ENCODE measurements at places on chromosomes 11 and 22. TPM values are rescaled to one million over a fixed set of nuclear protein-coding genes. Genes with fewer than 3 reads are reported as not detected.

Gene DTX4
- total RNA-seq = 2.0 TPM

Gene ROBO4
- total RNA-seq = not detected

Gene OR2D2
- 0.36 TPM for total RNA-seq

Gene OR51B4
- not detected for total RNA-seq

Gene OR4A16
- not detected for total RNA-seq

Gene KLHDC7B
- not detected for total RNA-seq

Gene CLTCL1
- 3.0 TPM for total RNA-seq

Gene DBX1
- not detected for total RNA-seq

Measured in melanocyte of skin (primary cell).